ENCODE measurements at places on chromosomes 12 and 14. TPM values are rescaled to one million over a fixed set of nuclear protein-coding genes. Genes with fewer than 3 reads are reported as not detected.
A peak's percentile ranks its signal among the peaks of the same experiment; 100 is the strongest.

DNA sequence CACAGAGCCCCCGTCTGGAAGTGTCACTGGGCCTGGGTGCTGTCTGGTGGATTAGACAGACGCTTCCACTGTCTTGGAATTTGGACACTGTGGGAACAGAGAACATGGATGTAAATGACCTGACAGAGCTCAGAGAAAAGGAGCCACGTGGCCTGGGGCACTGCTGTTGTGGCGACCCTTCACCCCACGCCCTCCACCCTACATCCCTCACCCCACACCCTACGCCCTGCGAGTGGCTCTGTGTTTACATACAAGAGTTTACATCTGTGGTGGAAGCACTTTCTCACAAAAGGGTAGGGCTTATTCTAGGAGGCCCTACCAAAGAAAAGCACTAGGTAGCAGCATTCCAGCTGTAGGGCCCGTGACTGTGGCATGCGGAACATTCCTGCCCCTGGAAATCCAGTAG is 47.7 kb downstream of the B4GALNT3 start:
- peaks cover 10% of the 10 kb centered on the region for H3K27me3 ChIP-seq
- H3K4me1 ChIP-seq, result peaks cover 10% of the 10 kb centered on the region
- H3K27ac ChIP-seq, result no peak overlapping the region
- H3K4me3 ChIP-seq, result no peak overlapping the region
- H3K36me3 ChIP-seq, result no peaks in the 10 kb centered on the region

Gene SLC6A13
- total RNA-seq, result 0.19 TPM

DNA sequence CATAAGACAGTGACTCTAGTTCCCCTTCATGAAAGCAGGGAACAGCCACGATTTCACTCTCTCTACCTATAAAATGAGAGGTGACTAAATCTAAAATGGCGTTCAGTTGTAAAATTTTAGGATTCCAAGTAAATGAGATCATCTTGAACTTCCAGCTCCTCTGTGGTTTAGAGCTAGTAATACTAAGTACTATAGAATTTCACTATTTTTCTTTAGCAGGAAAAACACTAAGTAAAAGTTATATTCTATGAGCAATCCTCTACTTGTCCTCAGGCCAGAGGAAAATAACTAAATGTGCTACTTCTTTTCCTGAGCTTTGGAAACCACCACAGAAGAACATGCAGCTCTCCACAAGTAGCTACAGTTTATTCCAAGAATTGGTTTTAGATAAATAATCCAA is 55.6 kb downstream of the NIN start:
- peaks cover 40% of the 10 kb centered on the region for H3K4me1 ChIP-seq
- H3K27ac ChIP-seq, result no peak overlapping the region
- H3K4me3 ChIP-seq, result no peak overlapping the region
- no peaks in the 10 kb centered on the region for H3K27me3 ChIP-seq
- peaks cover 52% of the 10 kb centered on the region for H3K36me3 ChIP-seq

Gene PFDN5
- total RNA-seq, result 335 TPM

GRCh38 chr14:97539884-97540283 is 742.7 kb downstream of the VRK1 start:
- no peak overlapping the region for H3K27ac ChIP-seq
- H3K27me3 ChIP-seq, result no peaks in the 10 kb centered on the region
- DNase-seq, result no peak
- no peaks in the 10 kb centered on the region for H3K36me3 ChIP-seq
- no peak overlapping the region for H3K4me3 ChIP-seq

DNA sequence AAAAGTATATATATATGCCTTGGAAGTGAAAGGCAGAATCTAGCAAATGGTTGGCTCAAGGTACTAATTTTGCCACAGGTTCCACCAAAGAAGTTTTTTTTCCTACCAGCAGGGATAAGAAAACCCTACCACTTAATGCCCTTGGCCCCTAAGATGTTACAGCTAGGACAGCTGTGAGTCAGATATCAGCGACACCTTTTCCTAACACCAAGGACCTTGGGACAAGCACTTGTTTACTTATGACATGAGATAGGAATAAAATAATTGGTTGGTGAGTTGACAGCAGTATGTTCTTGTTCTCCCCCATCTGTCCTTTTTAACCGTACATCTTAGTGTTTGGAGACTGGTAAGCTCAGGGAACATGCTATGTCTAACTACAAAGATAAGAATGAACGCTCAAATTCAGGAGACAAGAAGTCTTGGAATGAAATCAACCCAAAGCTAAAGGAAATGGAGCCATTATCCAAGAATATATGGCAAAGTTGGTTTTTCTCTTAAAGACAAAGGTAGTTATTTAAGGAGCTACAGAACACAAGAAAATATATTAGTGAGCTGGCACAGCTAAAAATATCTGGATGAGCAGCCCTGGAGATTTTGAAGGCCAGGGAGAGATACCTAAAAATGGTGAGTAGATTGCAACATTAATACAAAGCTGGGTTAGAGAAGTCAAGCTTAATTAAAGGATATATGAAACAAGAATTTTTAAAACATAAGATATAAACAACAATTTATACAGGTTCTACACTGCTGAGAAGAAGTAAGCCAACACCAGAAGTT is 126.8 kb downstream of the TMTC1 start:
- no peak overlapping the region for H3K27ac ChIP-seq
- H3K36me3 ChIP-seq, result no peaks in the 10 kb centered on the region
- no peaks in the 10 kb centered on the region for H3K4me1 ChIP-seq
- H3K27me3 ChIP-seq, result no peaks in the 10 kb centered on the region
- no peak for DNase-seq
- no peak overlapping the region for H3K4me3 ChIP-seq

DNA sequence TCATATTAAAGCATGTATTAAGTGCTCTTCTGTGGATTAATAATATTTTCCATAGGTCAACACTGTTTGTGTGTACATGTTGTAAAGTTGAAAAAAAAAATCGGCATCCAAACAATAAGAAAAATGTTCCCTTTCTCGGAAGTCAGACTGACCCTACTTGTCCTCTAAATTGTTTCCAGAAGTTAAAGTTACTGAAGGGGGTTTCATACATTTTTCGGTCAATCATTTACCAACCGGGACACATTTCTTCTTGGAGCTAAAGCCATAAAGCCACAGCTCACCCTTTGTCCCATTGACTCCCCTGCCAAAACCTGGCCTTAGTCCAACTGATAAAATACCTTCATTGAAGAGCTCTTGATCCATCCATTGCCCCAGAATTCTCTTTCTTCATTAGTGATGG is 230.0 kb downstream of the ANO2 start:
- H3K27me3 ChIP-seq, result peaks cover 9% of the 10 kb centered on the region
- no peak overlapping the region for H3K27ac ChIP-seq
- no peak overlapping the region for H3K4me3 ChIP-seq
- no peak for DNase-seq
- H3K36me3 ChIP-seq, result no peaks in the 10 kb centered on the region
- no peaks in the 10 kb centered on the region for H3K4me1 ChIP-seq

GRCh38 chr14:28931999-28932398 is 165.4 kb downstream of the FOXG1 start:
- no peak overlapping the region for H3K27ac ChIP-seq
- H3K4me3 ChIP-seq, result no peak overlapping the region
- no peaks in the 10 kb centered on the region for H3K4me1 ChIP-seq
- H3K27me3 ChIP-seq, result no peaks in the 10 kb centered on the region

- peak; percentile 6 for DNase-seq
- H3K4me1 ChIP-seq, result peaks cover 24% of the 10 kb centered on the region
- peak overlapping the region; percentile 83 for H3K4me3 ChIP-seq
- no peaks in the 10 kb centered on the region for H3K27me3 ChIP-seq
Observed at GRCh38 chr14:74018174-74018585, 908 bp downstream of the ENTPD5 start.

Gene HSPB8
- not detected for total RNA-seq

GRCh38 chr12:55757701-55758100 is 14.8 kb downstream of the GDF11 start:
- H3K36me3 ChIP-seq, result peaks cover 67% of the 10 kb centered on the region
- H3K27me3 ChIP-seq, result no peaks in the 10 kb centered on the region
- no peak overlapping the region for H3K4me3 ChIP-seq
- DNase-seq, result no peak
- H3K27ac ChIP-seq, result no peak overlapping the region

Gene NELL2
- 55.1 TPM for total RNA-seq

- H3K27me3 ChIP-seq, result no peaks in the 10 kb centered on the region
- H3K36me3 ChIP-seq, result no peaks in the 10 kb centered on the region
- H3K4me3 ChIP-seq, result no peak overlapping the region
- no peak overlapping the region for H3K27ac ChIP-seq
Observed at GRCh38 chr12:92695577-92695976, 7.2 kb upstream of the PLEKHG7 start.

DNA sequence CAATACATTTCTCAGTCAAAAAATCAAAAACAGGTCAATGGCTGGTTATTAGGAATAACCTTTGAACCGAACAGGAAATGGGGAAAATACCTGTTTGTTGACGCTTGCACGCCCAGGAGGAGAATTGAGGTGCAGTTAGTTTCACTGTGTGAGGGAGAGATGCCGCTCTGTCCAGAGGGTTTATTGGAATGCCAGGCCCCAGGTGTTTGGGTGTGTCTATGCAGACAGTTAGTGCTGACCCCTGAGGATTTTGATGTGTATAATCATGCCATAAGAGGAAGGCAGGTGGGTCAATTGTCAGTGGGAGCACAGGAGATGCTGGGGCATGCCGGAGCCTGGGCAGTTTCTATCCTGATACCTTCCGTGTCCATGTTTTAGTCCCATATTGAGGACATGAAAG is 100.8 kb upstream of the DIO3 start:
- DNase-seq, result no peak
- H3K4me1 ChIP-seq, result no peaks in the 10 kb centered on the region
- peaks cover 41% of the 10 kb centered on the region for H3K27me3 ChIP-seq
- H3K27ac ChIP-seq, result no peak overlapping the region
- H3K36me3 ChIP-seq, result no peaks in the 10 kb centered on the region

- no peak overlapping the region for H3K27ac ChIP-seq
- H3K4me3 ChIP-seq, result no peak overlapping the region
- no peaks in the 10 kb centered on the region for H3K36me3 ChIP-seq
- H3K27me3 ChIP-seq, result peaks cover 81% of the 10 kb centered on the region
Observed at GRCh38 chr12:114668151-114668885, 15.7 kb downstream of the TBX3 start.

- no peaks in the 10 kb centered on the region for H3K36me3 ChIP-seq
- H3K27ac ChIP-seq, result no peak overlapping the region
- H3K27me3 ChIP-seq, result peaks cover 52% of the 10 kb centered on the region
- no peak overlapping the region for H3K4me3 ChIP-seq
Observed at GRCh38 chr14:72024043-72024407, 91.8 kb downstream of the RGS6 start.

Gene SELPLG
- total RNA-seq, result 214 TPM

Gene SLC17A8
- total RNA-seq, result not detected

Gene MAPK1IP1L
- 94.3 TPM for total RNA-seq

- H3K4me1 ChIP-seq, result no peaks in the 10 kb centered on the region
- no peak overlapping the region for H3K4me3 ChIP-seq
- no peak for DNase-seq
- H3K36me3 ChIP-seq, result no peaks in the 10 kb centered on the region
Observed at GRCh38 chr14:34425095-34425851, 36.8 kb downstream of the SPTSSA start.

Gene CLEC12A
- 0.52 TPM for total RNA-seq

DNA sequence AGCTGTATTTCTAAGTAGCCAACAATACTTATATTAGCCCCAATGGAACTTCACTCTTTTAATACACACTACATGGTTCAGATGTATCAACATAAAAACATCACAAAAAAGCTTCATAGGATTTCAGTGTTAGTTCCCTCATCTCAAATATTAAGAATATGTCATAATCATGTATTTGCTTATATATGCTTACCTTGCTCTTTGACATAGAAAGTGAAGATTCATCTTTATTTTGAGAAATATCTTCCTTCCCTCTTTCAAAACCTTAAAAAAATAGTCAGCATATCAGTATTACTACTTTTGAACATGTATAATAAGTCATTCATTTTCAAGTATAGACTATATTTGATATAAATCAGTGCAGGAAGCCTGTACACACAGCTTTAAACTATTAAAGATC is 62.2 kb upstream of the BBS10 start:
- no peak overlapping the region for H3K4me3 ChIP-seq
- peaks cover 5% of the 10 kb centered on the region for H3K36me3 ChIP-seq
- no peak for DNase-seq
- no peaks in the 10 kb centered on the region for H3K27me3 ChIP-seq
- no peak overlapping the region for H3K27ac ChIP-seq

DNA sequence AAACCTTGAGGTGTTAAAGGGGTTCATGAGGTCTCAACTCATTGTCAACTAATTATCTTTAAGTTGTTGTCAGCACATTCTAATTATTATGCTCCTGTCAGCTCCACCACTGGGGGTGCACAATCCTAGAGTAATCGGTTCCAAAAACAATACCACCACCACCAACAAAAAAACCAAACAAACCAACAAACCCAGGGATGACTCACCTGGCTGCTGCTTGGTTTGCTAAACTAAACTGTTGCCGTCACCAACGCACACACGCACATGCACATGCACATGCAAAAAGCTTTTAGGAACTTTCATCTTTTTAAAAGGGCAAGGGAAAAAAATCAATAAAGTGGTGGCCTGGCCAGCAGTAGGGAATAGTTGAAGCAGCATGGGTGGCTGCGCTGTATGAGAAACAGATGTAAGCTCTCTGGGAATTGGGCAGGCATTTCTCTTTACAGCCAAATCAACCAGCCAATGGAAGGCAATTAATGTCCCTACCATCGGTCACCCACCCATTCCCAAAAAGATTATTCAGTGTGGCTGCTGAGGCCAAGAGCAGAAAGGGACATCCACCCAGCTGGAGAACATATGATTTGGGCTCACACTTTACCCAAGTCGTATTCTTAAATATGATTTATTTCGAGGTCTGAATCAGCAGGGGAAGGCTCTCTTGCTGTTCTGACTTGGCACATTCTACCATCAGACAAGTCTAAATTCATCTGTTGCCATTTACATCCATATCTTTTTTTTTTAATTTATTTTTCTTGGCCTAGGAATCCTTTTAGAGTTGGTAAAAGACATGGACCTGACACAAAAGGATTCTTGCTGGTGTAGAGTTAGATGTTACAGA is 20.0 kb downstream of the TMEM30B start:
- H3K4me3 ChIP-seq, result no peak overlapping the region
- no peak for DNase-seq
- H3K4me1 ChIP-seq, result no peaks in the 10 kb centered on the region
- H3K27ac ChIP-seq, result no peak overlapping the region
- no peaks in the 10 kb centered on the region for H3K36me3 ChIP-seq

GRCh38 chr12:108446766-108447165 is 68.3 kb upstream of the FICD start:
- peaks cover 22% of the 10 kb centered on the region for H3K27me3 ChIP-seq
- no peak overlapping the region for H3K4me3 ChIP-seq
- H3K4me1 ChIP-seq, result no peaks in the 10 kb centered on the region
- no peak for DNase-seq
- no peak overlapping the region for H3K27ac ChIP-seq

- no peaks in the 10 kb centered on the region for H3K4me1 ChIP-seq
- peaks cover 24% of the 10 kb centered on the region for H3K27me3 ChIP-seq
- peak; percentile 35 for DNase-seq
- no peak overlapping the region for H3K27ac ChIP-seq
- no peaks in the 10 kb centered on the region for H3K36me3 ChIP-seq
Observed at GRCh38 chr12:29073631-29074239, 75.3 kb upstream of the FAR2 start.
